IPS-NIHi11 (cell line): ENCODE measurements at places on chromosomes 2 and 18.

DNA sequence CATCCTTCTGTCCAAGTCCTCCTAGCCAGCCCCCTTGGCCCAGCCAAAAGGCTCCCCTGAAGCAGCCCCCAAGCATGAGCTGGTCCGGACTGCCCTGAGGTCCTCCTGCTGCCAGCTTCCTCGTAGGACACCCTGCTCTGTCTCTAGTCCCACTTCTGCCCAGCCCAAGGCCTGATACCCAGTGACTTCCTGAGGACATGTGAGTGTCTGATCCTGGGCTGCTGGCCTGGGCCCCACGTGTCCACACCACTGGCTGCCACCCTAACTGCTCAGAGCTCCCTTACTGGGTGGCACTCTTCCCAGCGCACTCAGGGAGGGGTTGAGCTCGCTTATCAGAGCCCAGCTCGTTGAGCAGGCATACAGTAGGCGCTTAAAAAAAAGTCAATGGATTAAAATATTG is 34.4 kb upstream of the PDIA6 start:
- DNase-seq = no peak

DNA sequence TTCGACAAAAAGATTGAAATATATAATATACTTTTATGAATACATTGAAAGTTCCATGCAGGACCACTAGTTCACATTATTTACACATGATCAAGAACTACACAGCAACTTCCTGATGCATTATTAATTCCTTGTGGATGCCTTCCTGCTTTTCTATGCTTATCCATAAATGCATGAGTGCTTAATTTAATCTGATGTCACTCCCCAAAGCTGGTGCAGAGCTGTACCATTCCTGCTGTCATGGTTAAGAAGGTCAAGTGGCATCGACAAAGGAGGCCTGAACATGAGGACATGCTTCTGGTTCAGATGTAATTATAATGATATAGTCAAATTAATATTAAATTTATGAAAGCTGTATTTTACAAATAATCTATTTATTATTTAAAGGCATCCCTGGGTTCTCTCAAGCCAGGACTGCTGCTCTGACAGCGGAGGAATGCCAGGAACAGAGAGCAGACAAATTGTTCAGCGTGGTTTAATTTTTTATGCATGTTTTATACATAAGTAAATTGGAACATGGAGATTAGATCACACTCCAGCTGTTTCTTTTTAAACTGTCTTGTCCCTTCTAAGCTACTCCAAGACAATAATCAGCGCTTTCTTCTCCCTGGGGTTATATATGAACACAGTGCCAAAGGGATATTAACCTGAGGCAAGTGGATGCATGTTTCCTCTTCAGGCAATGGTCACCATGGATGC is 307.3 kb upstream of the CNTNAP5 start:
- DNase-seq = no peak

- DNase-seq = no peak
Observed at GRCh38 chr2:113716291-113716690, 40.2 kb downstream of the SLC35F5 start.

- peak; percentile 47 for DNase-seq
Observed at GRCh38 chr2:70785137-70785911, 5.1 kb downstream of the FIGLA start.

GRCh38 chr2:187989925-187990623 is 301.6 kb upstream of the GULP1 start:
- DNase-seq = peak; percentile 12

GRCh38 chr2:177383935-177384334 is 8.6 kb upstream of the AGPS start:
- DNase-seq = no peak

GRCh38 chr2:121856360-121856759 is 100.9 kb downstream of the TSN start:
- DNase-seq = no peak

- DNase-seq = no peak
Observed at GRCh38 chr2:207787017-207787416, 17.3 kb upstream of the FZD5 start.

GRCh38 chr2:46874236-46874929 is 41.2 kb downstream of the MCFD2 start:
- no peak for DNase-seq

- DNase-seq = no peak
Observed at GRCh38 chr2:70202236-70202806, 11.5 kb upstream of the C2orf42 start.

DNA sequence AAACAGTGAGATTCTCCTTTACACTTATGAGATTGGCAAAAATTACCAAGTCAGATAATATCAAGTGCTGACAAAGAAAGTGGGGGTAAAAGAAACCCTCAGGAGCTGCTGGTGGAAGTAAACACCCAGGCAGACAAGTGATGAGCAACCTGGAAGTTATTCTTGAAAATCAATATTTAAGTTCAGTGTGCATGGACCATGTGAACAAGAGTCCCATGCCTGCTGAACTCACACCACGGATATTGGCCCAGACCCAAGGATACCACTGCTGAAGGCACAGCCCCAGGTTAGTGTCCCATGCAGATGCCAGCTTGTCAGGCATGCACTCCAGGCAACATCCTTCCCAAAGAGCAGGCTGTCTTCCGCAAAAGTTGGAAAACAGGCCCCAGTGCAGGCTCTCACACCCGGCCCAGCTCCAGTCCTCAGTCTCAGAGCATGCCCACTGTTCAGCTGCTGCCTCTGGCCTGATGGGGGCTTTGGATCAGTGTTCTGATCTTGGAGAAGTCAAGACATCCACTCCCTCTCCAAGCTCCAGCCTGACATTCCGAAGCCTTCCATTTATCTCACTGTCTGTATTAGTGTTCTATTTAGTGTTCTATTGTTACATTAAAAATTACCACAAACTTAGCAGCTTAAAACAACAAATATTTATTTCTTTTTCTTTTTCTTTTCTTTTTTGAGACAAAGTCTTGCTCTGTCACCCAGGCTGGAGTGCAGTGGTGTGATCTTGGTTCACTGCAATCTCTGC is 70.0 kb downstream of the HS1BP3 start:
- DNase-seq = no peak

DNA sequence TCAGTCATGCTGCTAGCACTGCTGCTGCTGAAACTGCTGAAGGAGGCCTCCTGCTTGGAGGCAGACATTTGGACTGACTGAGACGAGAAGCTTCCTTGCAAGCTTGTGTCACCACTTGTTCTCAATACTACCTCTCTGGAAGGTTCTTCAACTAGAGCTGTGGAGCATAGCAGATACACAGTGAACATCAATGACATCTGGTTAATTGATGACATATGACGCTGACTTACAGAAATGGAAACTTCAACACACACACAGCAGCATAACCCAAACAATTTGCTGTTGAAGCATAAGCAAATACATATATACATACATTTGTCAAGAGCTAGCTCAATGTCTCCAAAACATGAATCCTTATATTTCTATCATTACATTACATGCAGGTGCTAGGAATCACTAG is 47.3 kb downstream of the PLEKHA3 start:
- DNase-seq = no peak

- no peak for DNase-seq
Observed at GRCh38 chr2:133415210-133415876, 152.9 kb downstream of the NCKAP5 start.

GRCh38 chr18:38305961-38306360 is 740.4 kb upstream of the CELF4 start:
- no peak for DNase-seq

DNA sequence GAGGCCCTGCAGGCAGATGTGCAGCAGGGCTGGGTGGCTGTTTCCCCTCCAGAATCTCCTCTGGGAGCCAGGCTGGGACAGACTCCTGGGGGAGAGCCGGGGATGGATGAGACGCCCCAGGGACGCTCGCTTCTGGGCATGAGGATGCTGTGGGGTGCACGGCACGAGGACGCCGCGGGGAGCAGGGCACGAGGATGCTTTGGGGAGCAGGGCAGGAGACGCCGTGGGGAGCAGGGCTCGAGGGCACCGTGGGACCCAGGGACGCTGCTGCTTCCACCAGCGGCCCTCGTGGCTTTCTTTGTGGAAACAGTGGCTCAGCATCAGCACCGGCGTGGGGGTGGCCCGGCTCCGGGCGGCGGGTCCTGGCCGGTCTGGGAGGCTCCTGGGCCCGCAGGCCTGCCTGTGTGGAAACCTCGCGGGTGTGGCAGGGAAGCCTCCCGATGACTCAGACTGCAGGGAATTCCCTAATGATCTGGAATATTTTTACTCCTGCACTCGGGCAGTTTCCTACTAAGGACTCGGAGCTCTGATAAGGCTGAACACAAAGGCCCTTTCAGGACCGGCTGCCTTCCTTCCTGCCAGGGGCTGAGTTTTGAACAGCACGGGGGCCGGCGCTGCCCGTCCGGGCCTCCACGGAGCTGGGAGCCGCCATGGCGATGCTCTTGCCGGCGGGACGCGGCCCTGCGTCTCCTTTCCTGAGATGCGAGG is 62.6 kb downstream of the NFATC1 start:
- peak; percentile 64 for DNase-seq

DNA sequence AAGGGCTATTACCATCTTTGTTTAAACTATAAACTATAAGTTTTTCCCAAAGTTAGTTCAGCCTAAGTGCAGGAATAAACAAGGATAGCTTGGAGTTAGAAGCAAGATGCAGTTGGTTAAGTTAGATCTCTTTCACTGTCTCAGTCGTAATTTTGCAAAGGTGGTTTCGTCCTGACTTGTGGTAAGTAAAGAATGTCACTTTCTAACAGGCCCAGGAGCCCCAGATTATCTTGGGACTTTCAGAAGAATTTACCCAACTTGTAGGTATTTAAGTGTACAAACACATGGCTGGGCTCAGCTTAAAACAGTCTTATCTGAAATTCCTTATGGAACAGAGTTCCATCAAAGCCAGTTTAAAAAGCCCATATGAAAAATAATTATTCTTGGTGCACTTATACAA is 18.3 kb upstream of the FAM98A start:
- no peak for DNase-seq

GRCh38 chr2:15938803-15939555 is 1.4 kb upstream of the MYCN start:
- peak; percentile 60 for DNase-seq

- peak; percentile 76 for DNase-seq
Observed at GRCh38 chr18:79856119-79857007, 58.6 kb downstream of the KCNG2 start.

- no peak for DNase-seq
Observed at GRCh38 chr18:58046093-58046793, 2.2 kb downstream of the NEDD4L start.

DNA sequence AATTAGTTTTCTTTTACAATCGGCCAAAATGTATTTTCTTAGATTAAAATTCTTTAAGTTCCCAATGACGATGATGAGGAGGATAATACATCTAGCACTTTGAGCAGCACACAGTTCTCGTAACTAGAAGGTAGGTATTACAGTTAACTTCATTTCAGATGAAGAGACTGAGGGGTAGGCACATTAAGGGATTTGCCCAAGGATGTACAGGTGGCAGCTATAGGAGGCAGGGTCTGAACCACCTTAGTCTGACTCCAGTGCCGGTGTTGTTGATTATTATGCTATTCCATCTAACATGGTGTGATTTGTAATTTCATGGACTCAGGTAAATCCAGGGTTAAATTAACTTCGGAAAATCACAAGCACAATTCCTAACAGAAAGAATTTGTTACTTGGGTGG is 1.1 kb downstream of the CD28 start:
- no peak for DNase-seq

GRCh38 chr2:62349788-62350187 is 153.9 kb downstream of the B3GNT2 start:
- no peak for DNase-seq

- DNase-seq = no peak
Observed at GRCh38 chr2:171800639-171801038, 93.4 kb downstream of the SLC25A12 start.

DNA sequence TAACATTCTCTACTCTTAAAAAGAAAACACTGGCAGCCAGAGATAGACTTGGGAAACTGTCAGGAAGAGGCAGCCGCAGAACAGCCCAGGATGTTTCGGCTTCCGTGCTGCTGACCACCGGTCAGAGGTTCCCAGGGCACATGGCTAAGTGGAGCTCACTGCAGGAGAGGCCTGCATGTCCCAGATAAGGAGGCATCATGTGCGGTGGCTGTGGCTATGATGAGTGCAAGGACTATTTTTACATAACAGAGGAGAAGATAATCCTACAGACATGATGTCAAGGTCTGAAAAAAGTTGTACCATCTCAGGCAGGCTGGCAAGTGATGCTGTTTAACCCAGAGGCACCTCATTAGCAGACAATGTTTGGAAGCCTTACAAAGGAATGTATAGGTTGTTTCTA is 252.3 kb downstream of the CYRIA start:
- no peak for DNase-seq

- DNase-seq = no peak
Observed at GRCh38 chr18:39487932-39488331, 1922.3 kb upstream of the CELF4 start.

- no peak for DNase-seq
Observed at GRCh38 chr18:51346404-51346803, 148.9 kb upstream of the MEX3C start.

GRCh38 chr2:100013892-100014677 is 128.3 kb downstream of the AFF3 start:
- peak; percentile 47 for DNase-seq

DNA sequence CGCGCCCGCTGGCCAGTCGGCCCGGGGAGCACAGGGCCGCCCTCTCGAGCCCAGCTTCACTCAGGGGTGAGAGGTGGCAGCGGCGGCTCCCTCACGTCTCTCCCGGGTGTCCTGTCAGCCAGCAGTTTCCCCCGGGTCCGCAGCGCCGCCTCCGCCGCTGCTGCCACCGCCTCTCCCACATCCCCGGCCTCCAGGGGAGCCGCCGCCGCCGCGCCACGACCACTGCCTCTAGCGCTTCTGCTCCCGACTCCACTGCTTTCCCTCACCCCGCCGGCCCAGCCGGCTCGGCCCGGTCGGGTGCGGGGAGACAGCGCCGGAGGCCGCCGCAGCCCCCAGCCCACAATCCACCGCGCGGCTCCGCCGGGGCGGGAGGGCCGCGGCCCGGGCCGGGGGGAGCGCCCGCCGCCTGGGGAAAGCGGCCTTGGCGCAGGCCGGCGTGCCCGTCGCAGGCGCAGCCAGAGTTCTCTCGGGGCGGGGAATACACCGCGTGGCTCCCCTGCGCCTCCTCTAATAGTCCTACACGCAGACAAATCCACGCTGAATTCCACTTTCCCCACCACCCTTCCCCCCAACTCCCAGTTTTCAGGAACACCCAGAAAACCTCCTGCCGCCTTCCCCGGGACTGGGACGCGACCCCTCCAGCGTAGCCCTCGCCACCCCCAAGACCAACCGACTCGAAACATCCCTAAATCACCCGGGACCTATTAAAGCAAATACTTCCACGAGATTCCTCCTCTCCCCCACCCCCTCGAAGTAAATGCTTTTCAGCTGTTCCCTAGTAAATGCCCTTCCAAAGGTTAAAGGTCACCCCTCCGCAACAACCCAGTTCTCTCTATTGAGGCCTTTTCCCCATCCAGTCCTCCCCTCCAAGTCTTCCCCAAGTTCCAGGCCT is at the start of gene VPS54:
Gene VPS54, minus strand, starts transcription at position 346 of the 892 bp plus-strand sequence. CDS start 35,429 bp downstream, outside the sequence.
- DNase-seq = peak; percentile 87

- DNase-seq = no peak
Observed at GRCh38 chr18:13260935-13261640, 42.5 kb downstream of the LDLRAD4 start.
